NCI-H510A treated with DMSO at 0.1 percent for 48 hours (cell line): ENCODE measurements at places on chromosomes 11 and 22.
A peak's percentile ranks its signal among the peaks of the same experiment; 100 is the strongest.

GRCh38 chr22:32880505-32880892 is 79.0 kb downstream of the TIMP3 start:
- DNase-seq: no peak

GRCh38 chr11:125345421-125346178 is 150.5 kb downstream of the FEZ1 start:
- no peak for DNase-seq

DNA sequence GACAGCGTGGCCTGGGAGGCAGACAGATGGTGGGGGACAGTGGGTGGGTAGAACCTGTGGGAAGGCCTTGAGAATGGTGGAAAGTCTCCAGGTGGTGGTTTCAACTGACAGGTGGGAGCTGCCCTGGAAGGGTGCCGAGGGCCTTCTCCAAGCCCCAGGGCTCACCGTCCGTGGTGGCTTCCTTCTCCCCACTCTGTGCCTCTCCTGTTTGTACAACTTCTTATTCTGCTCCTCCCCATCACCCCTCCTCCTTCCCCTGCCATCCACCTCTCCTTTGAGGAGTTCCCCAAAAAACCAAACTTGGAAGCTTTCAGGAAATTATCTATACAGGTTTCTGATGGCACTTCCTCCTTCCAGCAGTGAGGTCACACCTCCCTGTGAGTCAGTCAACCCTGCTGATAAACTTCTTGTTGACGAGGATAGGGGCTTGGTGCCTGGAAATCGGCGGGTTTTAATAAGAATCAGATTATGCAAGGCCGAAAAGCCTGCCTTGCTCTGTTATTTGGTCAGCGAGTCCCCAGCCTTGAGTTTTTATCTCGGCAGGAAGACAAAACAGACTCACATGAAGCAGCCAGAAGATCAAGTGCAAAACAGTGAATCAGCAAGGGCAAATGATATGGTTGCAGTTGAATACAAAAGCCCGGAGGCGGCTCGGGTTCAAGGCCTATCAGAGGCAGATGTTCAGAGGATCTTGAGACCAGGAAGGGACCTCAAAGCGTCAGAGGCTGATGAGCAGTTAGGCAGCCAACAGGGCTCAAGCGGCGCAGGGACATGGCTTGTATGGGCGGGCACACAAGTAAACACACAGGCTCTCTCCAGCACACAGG is 9.5 kb upstream of the ST3GAL4 start:
- DNase-seq: no peak

DNA sequence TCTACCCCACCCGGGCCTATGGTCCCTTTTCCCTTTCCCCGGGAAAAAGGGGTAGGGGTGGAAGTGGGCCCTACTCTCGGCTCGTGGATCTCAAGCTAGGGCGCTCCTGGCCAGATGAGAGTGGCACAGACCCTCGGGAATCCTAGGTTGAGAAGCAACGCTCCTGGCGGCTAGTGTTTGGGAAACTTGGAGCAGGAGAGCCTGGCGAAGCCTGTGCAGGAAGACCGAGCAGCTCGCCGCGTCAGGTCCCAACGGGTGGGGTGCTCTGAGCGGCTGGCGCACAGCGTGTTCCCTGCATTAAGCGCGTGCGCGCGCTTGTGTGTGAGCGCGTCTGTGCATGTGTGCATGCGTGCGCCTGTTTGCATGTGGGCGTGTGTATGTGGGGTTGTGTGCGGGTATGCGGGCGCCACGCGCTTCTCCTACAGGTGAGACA is 7.1 kb upstream of the FLI1 start:
- no peak for DNase-seq

- DNase-seq: no peak
Observed at GRCh38 chr22:23609983-23610781, 21.9 kb downstream of the DRICH1 start.

GRCh38 chr11:64848826-64849597 is 4.6 kb upstream of the CDC42BPG start:
- DNase-seq: no peak

GRCh38 chr11:118530180-118530682 is 761 bp upstream of the TMEM25 start:
- DNase-seq: peak; percentile 66

DNA sequence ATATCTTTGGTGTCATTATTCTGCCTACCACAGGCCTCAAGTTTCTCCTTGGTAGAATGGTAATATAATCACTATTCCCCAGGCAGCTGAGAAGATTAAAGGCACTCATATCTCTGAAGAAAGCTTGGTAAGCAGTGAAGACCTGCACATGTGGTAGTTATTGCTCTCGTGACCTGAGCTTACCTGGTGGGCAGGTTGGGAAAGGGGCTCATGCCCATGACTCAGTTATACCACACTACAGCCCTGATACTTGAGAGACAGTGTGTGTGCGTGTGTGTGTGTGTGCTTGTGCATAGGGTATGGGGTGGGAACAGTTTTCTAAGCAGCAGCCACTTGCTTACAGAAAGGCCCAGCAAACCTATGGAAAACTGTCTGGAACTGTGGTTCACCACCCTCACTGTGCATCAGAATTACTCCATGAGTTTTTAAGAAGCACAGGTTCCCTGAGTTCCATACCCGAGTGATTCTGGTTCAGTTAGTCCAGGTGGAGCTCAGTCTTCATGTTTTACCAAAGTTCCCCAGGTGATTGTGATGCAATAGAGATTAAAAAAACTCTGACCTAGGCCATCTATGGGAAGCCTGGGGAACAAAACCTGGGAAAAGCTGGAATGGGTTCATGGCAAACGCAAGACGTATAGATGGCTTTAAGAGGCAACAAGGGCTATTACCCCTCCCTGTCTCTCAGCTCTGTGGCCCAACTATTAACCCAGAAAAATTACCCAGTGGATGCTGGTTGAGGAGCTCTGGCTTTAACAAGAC is 79.0 kb upstream of the ZBED5 start:
- no peak for DNase-seq

DNA sequence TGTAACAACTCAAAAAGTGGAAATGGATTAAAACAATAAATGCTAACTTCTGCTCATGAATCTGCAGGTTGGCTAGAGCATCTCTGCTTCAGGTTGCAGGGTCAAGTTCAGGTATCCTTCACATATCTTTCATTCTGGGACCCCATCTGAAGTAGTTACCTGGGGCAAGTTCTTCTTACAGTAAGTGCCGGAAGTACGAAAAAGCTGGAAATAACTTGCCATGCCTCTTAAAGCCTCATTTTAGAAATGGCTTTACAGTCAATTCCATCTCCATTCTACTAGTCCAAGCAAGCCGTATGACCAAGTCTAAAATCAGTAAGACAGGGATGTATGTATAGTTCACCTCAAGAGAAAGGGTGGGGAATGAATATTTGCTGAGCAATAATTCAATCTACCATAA is 93.7 kb downstream of the FCHSD2 start:
- DNase-seq: no peak

DNA sequence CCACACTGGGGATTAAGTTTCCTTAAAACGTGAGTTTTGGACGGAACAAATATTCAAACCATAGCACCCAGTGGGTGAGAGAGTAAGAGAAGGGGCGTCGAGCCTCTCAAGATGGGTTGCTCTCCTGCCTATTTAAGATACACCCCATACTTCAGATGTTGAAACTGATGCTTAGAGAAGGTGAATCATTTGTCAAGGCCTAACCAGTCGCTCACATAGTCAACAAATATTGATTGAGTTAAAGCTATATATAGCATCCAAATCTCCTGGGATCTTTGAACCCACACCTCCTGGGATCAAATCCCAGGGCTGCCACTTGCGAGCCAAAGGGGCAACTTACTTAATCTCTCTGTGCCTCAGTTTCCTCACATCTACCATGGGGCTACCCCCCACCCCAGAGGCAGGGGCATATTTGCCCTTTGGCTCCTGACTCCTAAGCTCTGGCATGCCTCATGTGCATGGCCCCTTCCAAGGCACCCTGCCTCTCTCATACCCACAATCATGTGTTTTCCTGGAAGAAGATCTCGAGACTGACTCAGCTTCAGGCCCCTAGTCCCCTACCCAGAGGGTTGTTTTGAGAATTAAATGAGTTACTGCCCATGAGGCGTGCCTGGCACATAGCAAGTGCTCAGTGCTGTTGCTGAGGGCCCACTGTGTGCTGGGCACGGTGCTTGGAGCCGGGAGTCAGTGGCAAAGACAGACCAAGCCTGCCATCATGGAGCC is 19.0 kb upstream of the PDGFB start:
- DNase-seq: no peak

DNA sequence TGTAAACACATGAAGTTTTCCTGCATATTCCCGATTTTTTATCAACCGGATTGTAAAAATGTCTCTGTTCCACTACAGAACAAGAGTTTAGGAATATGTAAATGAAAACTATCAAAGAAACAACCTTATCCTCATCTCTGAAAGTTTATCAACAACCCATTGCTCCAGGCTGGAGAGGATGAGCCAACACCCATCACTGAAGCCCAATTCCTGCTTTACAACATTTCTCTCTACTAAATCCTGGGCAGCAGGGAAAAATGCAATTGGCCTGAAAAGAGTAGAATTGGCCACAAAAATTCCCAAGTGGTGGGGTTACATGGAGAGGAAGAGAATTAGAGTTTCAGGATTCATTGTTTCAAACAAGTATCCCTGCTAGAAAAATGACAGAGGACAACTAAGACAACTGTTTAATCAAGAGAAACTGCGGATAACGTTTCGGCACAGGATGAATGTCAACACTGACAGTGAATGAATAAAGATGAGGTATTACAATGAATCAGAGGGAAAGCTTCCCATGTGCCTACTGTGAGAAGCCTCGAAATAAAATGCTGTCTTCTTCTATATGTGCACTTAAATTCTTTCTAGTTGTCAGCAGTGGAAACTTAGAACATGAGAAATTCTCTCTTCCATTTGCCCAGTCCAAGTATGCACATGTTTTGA is 317.3 kb upstream of the ANO3 start:
- no peak for DNase-seq

DNA sequence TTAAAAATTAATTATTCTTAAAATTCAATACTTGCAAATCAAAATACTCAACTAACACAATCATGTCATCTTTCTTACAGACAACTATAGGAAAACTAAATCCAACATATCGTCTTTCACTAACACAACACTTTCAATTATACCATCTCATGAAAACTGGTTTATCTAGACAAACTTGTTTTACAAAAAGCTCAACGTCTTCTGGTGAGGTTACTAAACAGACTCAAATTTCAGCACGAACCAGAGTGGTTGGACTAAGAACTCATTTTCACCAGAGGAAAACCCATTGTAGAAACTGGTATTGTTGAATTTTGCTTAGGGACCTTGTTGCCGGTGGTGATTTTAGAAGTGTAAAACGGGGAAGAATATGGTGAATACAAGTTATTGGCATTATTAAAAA is 52.2 kb downstream of the NUP98 start:
- peak; percentile 77 for DNase-seq

- DNase-seq: no peak
Observed at GRCh38 chr11:62373464-62374119, 36.3 kb downstream of the ASRGL1 start.

- no peak for DNase-seq
Observed at GRCh38 chr22:43218786-43219185, 31.9 kb upstream of the TTLL12 start.

GRCh38 chr22:45917146-45917545 is 59.8 kb downstream of the WNT7B start:
- peak; percentile 44 for DNase-seq

GRCh38 chr11:80309301-80309700 is 868.5 kb upstream of the TENM4 start:
- DNase-seq: no peak

DNA sequence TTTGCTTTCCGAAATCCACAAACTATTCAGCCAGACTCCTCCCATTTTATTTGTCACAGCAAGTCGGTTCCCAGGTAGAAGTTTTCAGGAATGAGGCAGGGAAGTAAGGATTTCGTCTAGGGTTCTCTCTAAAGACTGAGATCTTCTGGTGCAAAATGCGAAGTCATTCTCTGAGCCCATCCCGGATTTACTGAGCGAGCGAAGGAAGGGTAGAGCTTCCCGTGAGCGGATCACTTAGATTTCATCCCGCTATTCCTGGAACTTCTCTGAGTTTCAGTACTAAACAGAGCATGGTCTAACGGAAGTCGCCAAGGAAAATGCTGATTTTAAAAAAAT is 3.1 kb upstream of the CALCA start:
- DNase-seq: no peak

DNA sequence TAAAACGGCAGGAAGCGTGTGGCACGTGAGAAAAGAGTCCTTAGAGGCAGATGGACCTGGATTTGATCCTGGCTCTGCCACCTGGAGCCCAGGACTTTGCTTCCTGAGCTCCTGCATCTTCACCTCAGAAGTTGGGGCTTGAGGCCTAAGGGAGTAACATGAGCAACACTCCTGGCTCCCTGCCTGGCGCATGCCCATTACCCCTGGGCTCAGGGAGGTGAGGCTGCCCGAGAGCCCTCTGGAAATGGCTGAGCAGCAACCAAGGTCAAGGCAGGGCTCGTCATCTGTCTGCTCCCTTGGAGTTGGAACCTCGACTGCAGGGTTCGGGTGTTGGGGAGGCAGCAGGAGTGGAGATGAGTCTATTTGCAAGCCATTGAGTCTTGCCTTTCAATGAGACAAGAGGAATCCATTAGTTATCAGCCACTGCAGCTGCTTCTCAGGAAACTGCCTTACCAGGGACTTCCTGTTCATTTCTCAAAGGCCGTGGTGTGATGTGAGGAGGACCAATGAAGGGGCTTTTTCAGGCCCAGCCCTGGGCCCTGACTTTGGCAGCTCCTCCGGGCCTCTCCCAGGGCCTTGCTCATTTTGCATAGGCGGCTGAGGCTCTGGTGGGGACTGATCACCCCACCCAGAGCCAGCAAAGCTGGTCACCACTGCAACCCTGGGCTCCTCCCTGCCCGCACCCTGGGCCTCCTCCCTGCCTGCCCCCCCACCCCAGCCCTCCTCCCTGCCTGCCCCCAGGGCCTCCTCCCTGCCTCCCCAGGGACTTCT is 6.4 kb downstream of the FADS2 start:
- DNase-seq: no peak

DNA sequence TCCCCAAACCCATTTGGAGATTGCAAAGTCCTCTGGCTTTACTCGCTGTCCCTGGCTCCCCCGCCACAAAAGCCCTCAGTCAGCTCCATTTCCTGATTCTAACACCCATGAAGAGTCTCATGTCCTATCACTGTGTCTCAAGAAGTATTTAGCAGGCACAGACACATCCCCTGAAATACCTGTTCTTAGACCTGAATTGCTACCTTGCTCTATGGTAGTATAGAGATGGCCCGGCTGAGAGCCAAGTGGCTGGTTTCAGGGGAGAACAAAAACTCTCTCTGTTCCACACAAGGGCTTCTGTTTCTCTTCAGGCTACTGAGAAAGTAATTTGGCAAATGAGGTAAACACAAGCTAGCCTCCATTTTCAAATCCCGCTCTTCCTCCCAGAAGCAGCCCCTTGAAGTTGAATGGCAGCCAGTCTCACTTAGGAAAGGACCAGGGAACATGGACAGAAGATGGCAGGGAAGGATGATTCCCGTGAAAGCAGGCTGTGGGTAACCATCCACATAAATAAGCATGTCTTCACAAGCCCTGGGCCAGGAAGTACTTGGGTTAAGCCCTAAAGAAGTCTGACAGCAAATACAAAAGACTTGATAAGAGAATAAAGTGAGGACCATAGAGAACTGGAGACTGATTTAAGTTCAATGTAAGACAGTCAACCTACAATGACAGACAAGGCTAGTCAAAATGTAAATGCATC is 137.8 kb downstream of the C11orf58 start:
- no peak for DNase-seq
